ENCODE measurements at places on chromosomes 2 and 18.

- no peak overlapping the region for H3K27ac ChIP-seq
- DNase-seq: no peak
- H3K27me3 ChIP-seq: no peaks in the 10 kb centered on the region
- H3K4me1 ChIP-seq: no peaks in the 10 kb centered on the region
- H3K36me3 ChIP-seq: peaks cover 56% of the 10 kb centered on the region
Observed at GRCh38 chr2:201164166-201164565, 18.8 kb upstream of the CASP10 start.

- no peak overlapping the region for H3K4me3 ChIP-seq
- H3K36me3 ChIP-seq: no peaks in the 10 kb centered on the region
- no peak for DNase-seq
- H3K27ac ChIP-seq: no peak overlapping the region
- no peaks in the 10 kb centered on the region for H3K27me3 ChIP-seq
- H3K4me1 ChIP-seq: peaks cover 5% of the 10 kb centered on the region
Observed at GRCh38 chr18:22193466-22193865, 24.1 kb downstream of the GATA6 start.

DNA sequence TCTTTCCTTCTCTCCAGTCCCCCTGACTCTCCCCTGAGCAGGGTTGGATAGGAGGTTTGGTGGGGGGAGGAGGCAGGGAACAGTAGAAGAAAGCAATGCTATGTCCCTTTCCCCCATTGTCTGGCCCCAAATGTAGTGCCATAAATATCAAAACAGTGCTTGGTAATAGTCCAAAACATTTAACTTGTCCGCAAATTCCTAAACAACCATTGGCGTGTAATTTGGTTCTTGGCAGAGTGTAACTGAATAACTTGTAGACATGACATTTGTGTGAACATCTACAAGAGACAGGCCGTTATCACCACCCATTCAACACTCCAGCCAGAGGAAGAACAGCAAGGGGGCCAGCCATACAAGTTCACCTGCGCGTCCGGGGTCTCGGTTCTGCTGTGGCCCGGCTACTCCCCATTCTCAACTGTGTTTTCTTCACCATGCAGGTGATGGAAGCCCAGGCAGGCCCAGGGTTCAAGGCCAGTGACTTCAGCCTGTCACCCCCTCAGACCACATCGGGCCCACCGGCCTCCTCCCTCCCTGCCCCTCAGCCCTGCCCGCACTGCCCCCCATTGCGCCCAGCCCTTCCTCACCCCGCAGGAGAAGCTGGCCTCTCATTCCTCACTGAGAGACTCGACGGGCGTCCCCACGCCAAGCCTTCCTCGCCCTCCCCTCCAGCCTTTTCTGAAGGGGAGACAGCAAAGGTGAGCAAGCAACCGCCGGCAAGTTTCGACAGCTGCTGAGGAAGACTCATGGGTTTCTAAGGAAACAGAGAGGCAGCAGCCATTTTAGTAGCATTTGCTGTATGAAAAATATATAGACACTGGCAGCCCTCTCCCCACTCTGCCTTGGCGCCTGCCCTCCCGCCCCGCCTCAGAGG lies 699 bp upstream of the RAPGEF4 start:
- peak overlapping the region; percentile 44 for H3K4me3 ChIP-seq
- no peak for DNase-seq
- H3K27ac ChIP-seq: no peak overlapping the region

DNA sequence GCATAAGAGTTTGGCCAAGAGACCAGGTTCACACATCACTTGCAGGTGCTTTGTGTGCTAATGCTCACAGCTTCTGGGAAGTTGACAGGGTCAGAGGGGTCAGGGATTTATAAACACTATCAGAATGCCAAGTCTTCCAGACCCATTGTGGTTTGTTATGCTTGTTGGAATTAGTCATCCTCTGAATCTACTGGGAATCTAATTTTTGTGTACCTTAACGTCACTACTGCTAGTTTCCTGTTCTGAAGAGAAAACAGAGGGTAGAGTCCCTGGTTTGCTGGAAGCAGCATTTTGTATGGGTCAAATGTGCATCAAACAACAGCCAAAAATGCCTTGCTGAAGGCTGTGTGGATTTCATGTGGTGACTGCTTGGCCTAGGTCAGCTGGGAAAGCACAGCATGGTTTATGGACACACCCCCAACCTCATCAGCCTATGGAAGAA lies 33.3 kb downstream of the ANTXR1 start:
- H3K27me3 ChIP-seq: no peaks in the 10 kb centered on the region
- H3K36me3 ChIP-seq: peaks cover 26% of the 10 kb centered on the region
- H3K4me1 ChIP-seq: peaks cover 14% of the 10 kb centered on the region
- H3K27ac ChIP-seq: no peak overlapping the region
- H3K4me3 ChIP-seq: no peak overlapping the region
- DNase-seq: no peak

DNA sequence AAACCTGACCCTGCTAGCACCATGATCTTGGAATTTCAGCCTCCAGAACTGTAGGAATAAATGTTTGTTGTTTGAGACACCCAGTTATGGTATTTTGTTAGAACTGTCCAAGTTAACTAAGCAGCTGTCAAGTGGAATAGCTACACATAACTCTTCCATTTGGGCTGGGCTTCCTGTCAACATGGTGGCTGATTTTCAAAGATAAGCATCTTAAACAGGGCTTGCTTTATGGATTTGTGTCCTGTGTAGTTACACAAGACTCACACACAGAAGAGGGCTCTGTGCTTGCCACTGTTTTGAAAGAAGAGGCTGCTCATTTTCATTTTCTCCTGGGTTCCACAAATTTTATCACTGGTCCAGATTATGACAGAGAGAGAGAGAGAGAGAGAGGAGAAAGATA lies 35.7 kb downstream of the GCG start:
- H3K4me1 ChIP-seq: peaks cover 42% of the 10 kb centered on the region
- no peak overlapping the region for H3K4me3 ChIP-seq
- H3K27me3 ChIP-seq: no peaks in the 10 kb centered on the region
- no peaks in the 10 kb centered on the region for H3K36me3 ChIP-seq

DNA sequence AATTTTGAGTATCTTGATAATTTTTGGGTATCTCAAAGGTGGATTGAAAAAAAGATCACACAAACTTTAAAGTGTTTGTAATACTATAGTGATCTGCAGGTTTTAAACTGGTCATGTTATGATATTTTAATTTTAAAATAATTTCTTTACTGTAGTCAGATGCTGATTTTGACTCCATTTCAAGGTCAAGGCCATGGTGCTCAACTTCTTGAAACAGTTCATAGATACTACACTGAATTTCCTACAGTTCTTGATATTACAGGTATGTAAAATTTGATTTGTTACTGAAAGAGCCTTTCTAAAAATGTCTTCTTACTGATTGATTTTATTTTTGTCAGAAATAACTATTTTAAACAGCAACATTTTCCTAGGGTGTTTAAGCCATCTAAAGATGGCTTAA lies 33.1 kb upstream of the METAP1D start:
- no peaks in the 10 kb centered on the region for H3K27me3 ChIP-seq
- no peak overlapping the region for H3K27ac ChIP-seq
- no peak overlapping the region for H3K4me3 ChIP-seq
- H3K36me3 ChIP-seq: peaks cover 59% of the 10 kb centered on the region
- DNase-seq: no peak

DNA sequence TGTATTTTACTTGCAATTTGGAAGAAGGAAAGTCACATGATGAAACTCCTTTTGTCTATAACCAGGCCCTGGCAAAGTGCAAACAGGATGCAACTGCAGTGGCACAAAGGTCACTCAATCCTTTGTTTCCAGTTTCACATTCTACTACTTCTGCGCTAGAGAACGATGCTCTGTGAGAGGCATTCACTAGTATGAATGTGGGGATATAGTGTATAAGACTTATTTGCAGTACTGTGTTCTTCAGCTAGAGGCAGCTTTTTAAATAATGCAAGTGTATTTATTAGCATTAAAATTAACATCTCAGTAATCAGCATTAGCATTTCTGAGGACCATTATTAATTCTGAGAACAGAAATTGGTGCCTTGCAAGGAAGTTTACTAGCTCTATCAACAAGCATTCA lies 68.9 kb downstream of the PRPF40A start:
- H3K4me1 ChIP-seq: peaks cover 9% of the 10 kb centered on the region
- no peak for DNase-seq
- H3K4me3 ChIP-seq: no peak overlapping the region
- no peak overlapping the region for H3K27ac ChIP-seq

- no peaks in the 10 kb centered on the region for H3K36me3 ChIP-seq
- H3K4me1 ChIP-seq: no peaks in the 10 kb centered on the region
- H3K27ac ChIP-seq: no peak overlapping the region
- no peak for DNase-seq
Observed at GRCh38 chr2:191977754-191978153, 130.9 kb upstream of the CAVIN2 start.

DNA sequence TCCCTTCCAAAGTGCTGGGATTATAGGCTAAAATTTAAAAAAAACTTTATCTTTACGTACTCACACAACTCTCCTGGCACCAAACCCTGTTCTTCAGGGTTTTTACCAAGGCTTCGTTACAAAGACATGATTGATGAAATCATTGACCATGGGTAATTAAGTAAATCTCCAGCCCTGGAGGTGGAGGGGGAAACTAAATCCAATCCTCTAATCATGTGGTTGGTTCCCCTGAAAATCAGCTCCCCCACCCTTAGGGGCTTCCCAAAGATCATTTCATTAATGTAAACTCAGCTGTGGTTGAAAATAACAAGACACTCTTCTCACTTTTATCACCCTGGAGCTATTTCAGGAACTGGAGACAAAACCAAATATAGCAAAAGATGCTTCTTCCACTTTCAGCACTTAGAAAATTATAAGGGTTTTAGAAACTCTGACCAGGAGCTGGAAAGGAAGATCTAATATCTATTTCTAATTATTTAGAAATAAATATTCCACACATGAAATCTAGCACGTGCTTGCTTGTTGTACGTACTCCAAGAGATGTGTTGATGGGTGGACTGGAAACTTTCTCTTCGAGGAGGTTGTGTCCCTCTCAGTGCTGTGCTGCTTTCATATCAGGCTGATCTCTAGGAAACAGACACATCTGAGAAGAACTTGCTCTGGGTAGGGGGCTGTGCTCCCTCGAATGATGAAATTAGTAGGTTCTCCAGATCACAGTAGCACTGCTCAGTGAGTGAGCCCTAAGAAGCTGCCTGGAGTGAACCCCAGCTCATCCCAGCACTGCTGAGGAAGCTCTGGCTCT lies 67.2 kb downstream of the SMAD4 start:
- no peak for DNase-seq
- H3K4me3 ChIP-seq: no peak overlapping the region
- H3K4me1 ChIP-seq: no peaks in the 10 kb centered on the region
- no peaks in the 10 kb centered on the region for H3K36me3 ChIP-seq

GRCh38 chr18:48702346-48703027 lies 163.7 kb downstream of the CTIF start:
- H3K27me3 ChIP-seq: no peaks in the 10 kb centered on the region
- H3K27ac ChIP-seq: no peak overlapping the region
- H3K4me3 ChIP-seq: no peak overlapping the region
- no peak for DNase-seq
- no peaks in the 10 kb centered on the region for H3K4me1 ChIP-seq
- no peaks in the 10 kb centered on the region for H3K36me3 ChIP-seq

- H3K36me3 ChIP-seq: peaks cover 3% of the 10 kb centered on the region
- no peaks in the 10 kb centered on the region for H3K27me3 ChIP-seq
- H3K4me1 ChIP-seq: peaks cover 8% of the 10 kb centered on the region
- DNase-seq: no peak
- H3K4me3 ChIP-seq: no peak overlapping the region
Observed at GRCh38 chr2:19993731-19994130, 3.8 kb upstream of the WDR35 start.

DNA sequence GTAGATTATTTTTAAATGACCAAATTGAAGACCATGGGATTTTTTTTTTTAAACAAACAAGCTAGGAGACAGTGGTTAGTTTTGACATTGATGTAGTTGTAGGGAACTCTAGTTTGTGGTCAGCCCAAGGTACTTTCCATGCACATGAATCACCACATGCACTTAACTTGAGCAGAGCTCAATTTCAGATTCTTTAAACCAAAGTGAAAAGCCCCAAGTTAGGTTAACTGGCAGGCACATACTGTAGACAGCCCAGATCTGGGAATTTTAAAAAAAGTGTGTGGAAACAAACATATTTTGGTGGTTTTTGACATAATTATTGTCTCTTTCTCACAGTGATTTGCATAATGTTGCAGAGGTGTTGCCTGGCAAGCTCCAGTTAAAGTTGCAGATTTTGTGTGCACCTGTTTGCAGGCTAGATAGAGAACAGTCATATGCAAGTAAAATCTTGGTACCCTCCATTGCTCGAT lies 88.4 kb downstream of the BCL2L11 start:
- no peaks in the 10 kb centered on the region for H3K27me3 ChIP-seq
- no peak overlapping the region for H3K4me3 ChIP-seq
- DNase-seq: no peak
- no peak overlapping the region for H3K27ac ChIP-seq
- H3K36me3 ChIP-seq: 0 out of 2 replicates have a peak, but pooled peaks cover 4% of the 10 kb centered on the region

- peak; percentile 63 for DNase-seq
- no peaks in the 10 kb centered on the region for H3K27me3 ChIP-seq
- H3K4me3 ChIP-seq: peak overlapping the region; percentile 43
- no peak overlapping the region for H3K27ac ChIP-seq
Observed at GRCh38 chr2:161238560-161239325, 69.5 kb upstream of the PSMD14 start.

GRCh38 chr2:226835420-226835795 lies 446 bp upstream of the RHBDD1 start:
- H3K36me3 ChIP-seq: peaks cover 12% of the 10 kb centered on the region
- peaks cover 24% of the 10 kb centered on the region for H3K4me1 ChIP-seq
- no peaks in the 10 kb centered on the region for H3K27me3 ChIP-seq
- H3K4me3 ChIP-seq: peak overlapping the region; percentile 59
- H3K27ac ChIP-seq: peak overlapping the region; percentile 82

DNA sequence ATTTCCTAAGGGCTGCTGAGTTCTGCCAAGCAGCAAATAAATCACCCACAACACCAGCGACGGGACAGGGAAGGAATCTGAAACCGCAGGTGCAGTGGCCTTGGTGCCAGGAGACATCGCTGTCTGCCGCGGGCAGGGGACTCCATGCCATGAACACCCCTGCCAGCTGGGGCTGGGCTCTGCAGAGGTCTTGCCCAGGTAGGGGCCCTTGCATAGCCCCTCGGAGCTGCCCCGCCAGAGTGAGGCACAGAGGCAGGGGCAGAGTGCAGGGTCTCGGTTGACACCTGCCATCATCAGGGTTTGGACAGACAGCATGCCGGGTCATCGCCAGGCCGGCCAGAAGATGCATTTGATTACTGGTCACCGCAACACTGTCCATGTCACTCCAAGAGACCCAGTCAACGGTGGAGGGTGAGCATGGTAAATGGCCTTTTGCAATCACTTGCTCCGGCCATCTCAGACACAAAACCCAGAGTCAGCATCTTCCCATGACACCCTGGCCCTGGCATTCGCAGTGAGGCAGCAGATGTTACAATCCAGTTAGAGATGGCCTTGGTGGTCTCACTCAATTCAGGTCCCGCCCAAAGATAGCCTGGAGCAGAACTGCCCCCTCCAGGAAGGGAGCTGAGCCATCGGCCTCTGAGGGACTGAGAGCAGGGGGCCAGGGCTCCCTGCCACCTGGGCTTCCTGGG lies 255.4 kb downstream of the NDUFA10 start:
- DNase-seq: peak; percentile 37
- no peak overlapping the region for H3K4me3 ChIP-seq
- H3K4me1 ChIP-seq: no peaks in the 10 kb centered on the region
- no peaks in the 10 kb centered on the region for H3K36me3 ChIP-seq
- H3K27ac ChIP-seq: no peak overlapping the region
- peaks cover 12% of the 10 kb centered on the region for H3K27me3 ChIP-seq
